ENCODE measurements at places on chromosomes 5 and 9.

- DNase-seq = no peak
These were observed 119.8 kb downstream of the PLPPR1 start for GRCh38 chr9:101148344-101148743.

- DNase-seq = no peak
These were observed 490.2 kb downstream of the EBF1 start for GRCh38 chr5:158609333-158610050.

GRCh38 chr5:133506181-133506580 is 106.2 kb downstream of the FSTL4 start:
- DNase-seq = no peak

- peak; percentile 8 for DNase-seq
These were observed 50.6 kb upstream of the UBTD2 start for GRCh38 chr5:172334196-172334595.

DNA sequence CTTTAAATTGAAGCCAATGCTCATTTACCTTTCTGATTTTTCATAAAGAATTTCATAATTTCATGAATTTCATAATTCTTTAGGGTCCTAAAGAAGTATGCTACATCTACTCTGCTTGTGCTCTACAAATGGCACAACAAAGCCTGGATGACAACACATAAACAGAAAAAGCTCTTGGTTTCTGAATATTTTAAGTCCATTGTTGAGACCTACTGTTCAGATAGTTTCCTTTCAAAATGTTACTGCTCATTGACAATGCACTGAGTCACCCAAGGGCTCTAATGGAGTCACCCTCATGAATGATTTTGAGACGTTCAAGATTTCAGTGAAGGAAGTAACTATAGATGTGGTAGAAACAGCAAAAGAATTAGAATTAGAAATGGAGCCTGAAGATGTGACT is 74.1 kb downstream of the SLCO4C1 start:
- DNase-seq = no peak

DNA sequence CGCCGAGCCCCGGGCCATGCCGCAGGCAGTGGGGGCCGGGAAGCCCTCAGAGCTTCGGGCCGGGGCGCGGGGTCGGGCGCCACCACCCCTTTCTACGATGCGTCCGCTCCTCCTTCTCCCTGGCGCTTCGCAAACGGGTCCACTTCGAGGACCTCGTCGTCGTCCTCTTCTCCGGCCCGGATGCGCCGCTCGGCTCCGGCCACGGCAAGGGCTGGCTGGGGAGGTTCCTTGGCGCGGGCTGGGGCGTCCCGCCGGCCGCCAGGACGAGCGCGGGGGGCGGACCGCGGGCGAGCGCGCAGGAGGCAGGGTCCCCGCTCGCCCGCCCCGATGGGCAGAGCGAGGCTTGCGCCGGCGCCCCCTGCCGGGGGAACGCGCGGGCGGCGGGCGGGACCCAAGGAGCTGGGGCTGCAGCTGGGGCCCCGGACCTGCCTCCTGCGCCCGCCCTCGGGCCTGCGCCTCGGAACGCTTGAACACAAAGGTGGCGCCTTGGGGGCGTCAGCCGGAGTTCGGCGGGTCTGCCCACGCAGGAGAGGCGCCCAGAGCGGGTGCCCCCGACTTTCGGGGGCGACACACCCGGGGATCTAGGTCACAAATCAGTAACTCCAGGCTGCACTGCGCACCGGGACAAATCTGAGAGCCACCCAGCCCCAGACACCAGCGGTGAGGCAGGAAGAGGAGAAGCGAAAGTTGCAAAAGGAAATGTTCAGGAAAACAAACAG is at the start of gene ROR2:
ROR2 (minus strand) TSS at position 283 of the 719 bp plus-strand sequence.
- DNase-seq = peak; percentile 51

DNA sequence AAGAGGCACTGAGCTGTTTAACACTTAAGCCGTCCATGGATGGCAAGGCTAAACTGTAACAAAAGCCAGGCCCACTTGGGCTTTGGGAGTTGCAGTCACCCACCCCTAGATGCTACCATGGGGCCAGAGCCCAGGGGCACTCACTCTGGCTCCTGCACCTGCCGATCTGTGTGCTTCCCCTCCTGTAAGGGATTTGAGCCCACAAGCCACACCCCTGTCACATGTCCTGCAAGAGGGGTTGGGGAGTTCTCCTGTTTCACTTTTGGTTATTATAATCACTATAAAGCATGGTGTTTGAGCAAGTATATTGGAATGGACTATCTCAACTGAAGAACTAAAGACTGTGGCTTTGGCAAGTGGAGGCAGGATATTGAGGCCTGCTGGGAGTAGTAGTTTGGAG is 14.0 kb upstream of the GPR151 start:
- DNase-seq = no peak

DNA sequence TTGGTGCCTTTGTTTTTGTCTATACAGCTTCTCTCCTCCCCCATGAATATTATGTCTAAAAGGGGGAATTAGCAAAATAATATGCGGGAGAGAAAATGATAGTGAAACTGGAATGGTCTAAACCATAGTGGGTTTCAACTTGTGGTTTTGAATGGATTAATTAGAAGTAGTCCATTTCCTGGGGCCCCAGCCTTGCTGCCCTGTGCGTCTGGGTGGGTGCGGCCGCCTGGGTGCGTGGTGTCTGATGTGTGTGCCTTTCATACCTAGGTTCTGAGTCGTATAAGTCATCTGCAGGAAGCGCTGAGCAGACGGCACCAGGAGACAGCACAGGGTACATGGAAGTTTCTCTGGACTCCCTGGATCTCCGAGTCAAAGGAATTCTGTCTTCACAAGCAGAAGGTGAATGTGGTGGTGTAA is 120.0 kb upstream of the CACNA1B start:
- DNase-seq = peak; percentile 22

- no peak for DNase-seq
These were observed 30.2 kb upstream of the HSPA9 start for GRCh38 chr5:138605254-138605972.

DNA sequence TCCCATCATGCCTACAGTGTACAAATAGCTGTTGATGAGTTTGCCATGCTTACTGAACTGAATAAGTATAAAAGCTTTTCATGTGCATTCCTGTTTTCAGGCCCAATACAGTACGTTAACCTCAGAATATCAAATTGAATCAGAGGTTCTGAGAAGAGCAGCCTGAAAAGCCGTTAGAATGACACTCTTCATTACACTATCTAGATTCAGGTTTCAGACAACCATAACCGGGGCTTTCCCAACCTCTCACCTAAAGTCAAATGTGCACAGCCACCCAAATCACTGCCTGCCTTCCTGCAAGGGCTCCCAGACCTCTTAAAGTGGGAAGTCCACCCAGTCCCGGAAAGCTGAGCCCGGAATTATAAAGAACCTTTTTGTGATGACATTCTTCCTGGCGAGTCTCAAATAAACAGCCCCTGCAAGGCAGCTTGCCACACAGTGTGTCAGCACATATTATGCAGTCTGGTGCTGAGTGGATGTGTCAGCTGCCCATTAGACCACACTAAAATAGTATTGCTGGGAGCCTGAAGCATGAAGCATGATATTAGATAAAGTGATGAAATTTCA is 245.8 kb downstream of the TLE4 start:
- no peak for DNase-seq

GRCh38 chr9:121566481-121567465 is 67.1 kb upstream of the GGTA1 start:
- no peak for DNase-seq

DNA sequence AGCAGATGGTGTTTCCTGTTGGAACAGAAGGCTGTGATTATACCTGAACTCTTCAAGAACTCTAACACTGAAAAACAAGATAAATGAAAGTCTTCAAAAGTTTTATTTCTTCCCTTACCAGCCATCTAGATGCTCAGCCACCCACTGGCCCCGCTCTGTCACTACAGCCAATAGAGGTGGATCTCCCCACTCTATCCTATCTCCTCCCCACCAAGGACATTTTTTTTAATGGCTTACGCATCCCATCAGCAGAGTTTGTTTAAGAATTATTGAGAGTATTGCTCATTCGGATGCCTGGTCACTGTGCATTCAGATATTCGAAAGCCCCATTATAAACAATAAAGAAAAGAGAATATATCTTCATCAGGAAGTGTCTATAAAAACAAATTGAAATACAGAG is 159.4 kb downstream of the RASEF start:
- no peak for DNase-seq

- DNase-seq = no peak
These were observed 95.2 kb upstream of the CPEB4 start for GRCh38 chr5:173792781-173793547.

GRCh38 chr9:27168496-27168895 is 59.5 kb downstream of the TEK start:
- DNase-seq = no peak

DNA sequence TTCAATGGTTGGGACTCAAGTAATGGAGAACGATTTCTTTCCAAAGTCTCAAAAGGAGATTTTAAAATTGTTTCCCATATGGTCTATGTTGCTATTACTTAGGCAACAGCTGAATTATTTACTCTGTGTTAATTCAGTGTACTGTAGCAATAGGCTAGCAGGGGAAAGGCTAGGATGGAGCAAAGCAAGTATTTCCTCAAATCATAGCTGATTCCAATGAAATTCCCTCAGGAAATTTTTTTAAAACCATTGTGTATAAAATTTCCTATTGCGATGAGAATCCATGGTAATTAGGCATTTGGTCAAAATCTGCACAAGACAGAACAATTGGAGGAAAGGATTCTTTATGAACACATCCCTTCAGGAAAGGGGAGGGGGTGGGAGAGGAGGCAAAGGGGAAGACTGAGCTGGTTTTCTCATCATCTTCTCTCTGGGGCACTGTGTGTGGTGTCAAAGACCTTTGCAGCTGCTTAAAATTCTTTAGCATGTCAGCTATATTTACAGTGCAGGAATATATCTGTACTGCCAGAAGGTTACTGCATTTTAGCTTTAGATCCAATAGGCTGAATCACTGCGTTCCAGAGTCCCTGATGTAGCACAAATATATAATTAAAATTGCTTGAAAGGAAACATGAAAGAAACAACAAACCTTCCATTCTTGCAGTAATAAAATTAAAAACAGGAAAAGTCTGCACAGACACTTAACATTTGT is 95.3 kb downstream of the ZNF608 start:
- no peak for DNase-seq

DNA sequence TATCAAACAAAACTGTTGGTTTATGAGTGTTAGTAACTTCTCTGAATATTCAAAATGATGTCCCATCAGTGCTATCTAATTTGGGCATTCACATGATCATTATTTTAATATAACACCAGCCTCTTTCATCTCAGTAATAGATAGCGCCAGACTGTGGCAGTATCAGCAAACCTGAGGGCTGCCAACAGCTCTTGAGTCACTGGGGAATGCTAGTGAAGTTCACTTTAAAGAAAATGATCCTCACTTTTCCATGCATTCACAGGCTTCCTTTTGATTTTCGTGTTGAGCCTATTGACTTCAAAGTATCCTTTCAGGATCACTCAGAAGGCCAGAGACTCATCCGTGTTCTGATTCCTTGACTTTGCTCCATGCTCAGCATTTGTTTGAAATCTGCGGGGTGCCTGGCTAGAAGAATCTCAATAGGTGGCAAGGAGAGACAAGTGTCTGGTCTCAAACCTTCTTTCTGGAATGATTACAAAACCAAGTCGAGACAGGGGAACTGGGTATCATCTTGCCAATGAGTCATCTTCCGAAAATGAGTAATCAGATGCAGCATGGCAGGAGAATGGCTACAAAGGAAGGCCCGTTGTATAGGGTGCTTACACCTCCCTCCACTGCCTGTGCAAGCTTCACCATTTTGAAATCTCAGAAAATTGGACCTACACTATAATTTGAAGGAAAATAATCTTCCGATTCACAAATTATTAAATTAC is 509.1 kb downstream of the RASEF start:
- no peak for DNase-seq

DNA sequence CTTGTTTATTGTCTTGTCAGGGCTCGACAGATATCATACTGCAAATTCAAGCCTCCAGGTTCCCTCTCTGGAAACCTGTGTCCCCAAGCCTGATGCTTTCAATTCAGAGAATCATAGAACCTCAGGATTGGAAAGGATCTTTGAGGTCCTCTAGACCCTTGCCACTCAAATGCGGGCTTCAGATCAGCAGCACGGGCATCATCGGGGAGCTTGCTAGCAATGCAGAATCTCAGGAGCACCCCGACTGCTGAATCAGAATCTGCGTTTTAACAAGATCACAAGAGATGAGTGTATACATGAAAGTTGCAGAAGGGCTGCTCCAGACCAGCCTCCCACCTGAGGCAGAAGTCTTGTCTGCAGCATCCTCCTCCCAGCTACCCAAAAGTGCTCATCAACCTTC is 13.1 kb upstream of the EGFLAM start:
- DNase-seq = no peak

DNA sequence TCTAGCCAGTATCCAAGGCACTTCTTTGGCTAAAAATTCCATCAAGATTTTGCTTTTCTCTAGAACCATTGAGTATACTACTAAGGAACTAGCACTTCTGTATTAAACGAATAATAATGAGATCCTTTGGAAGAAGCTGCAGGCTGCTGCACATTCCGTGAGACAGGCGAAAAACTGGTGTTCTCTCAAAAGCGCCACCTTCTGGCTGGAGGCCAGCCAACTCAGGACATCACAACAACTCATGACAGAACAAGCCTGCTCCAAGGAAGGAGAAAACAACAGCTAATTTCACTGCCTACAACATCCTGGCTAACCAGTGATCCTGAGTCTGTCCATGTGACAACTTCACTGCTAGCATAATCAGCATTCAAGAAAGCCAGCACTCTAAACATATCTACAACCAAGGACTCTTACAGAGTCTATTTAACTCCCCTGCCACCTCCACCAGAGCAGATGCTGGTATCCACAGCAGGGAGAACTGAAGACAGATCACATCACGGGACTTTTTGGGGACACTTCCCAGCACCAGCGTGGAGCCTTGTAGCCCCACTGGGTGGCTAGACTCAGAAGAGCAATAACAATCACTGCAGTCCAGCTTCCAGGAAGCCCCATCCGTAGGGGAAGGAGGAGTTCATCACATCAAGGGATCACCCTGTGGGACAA is 150.5 kb downstream of the YTHDC2 start:
- peak; percentile 13 for DNase-seq

- DNase-seq = no peak
These were observed 509.3 kb downstream of the KDM4C start for GRCh38 chr9:7266911-7267595.

- no peak for DNase-seq
These were observed 29.3 kb upstream of the CRB2 start for GRCh38 chr9:123326662-123327093.

- no peak for DNase-seq
These were observed 5.9 kb downstream of the SSNA1 start for GRCh38 chr9:137194388-137194787.

DNA sequence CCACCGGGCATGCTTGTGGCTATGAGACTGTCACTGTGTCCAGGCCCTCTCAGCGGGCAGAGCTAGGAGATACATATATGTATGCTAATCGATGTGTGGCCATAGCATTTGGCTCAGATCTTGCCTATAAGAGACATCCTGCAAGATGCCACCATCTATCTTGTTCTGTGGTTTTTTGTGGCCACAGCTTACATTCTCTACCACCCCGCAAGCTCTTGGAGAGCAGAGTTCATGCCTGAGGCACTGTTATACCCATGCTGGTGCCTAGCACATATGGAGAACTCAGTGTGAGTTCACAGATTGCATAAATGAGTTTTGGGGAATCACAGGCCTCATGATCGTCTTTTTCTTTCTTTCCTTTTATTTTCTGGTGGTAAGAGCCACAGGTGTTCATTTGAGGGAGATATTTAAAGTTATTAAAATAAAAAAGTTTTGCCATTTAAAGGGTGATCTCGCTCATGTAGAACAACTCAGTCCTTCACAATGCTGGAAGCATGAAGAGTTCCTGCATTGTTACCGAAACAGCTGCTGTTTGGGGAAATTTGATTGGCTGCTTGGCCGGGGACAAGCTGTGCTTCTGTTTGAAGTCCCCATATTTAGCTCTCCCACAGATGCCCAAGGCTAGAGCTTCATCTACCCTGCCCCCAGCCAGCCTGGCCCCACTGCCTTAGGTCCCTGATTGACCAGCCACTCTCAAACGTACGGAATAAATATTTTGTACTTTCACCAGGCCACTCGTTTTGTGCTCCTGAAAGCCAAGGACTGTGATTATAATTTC is 169.2 kb upstream of the MAP1B start:
- no peak for DNase-seq

Measured in stimulated activated CD8-positive, alpha-beta memory T cell treated with anti-CD3 and anti-CD28 coated beads, Interleukin-2, amount 100 ng/mL, for 48 hours (primary cell).